Brain pericyte (primary cell): ENCODE measurements at places on chromosomes 2 and 18.

DNA sequence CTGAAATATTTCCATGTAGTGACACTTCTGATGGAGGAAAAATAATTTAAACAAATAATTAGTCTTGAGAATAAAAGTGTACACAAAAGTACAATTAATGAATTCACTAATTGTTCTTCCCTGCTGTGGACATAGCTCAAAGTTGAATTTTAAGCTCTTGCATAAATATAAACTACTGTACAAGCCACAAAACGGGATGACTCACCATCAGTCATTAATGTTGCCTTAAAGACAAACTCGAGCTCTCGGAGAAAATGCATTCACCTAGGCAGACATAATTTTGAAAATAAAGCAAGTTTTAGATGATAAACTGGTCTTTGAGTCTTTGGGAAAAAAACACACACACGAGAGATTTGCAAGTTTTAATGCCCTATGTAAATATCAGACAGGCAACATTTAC lies 436.4 kb downstream of the ZNF521 start:
- DNase-seq, result no peak

DNA sequence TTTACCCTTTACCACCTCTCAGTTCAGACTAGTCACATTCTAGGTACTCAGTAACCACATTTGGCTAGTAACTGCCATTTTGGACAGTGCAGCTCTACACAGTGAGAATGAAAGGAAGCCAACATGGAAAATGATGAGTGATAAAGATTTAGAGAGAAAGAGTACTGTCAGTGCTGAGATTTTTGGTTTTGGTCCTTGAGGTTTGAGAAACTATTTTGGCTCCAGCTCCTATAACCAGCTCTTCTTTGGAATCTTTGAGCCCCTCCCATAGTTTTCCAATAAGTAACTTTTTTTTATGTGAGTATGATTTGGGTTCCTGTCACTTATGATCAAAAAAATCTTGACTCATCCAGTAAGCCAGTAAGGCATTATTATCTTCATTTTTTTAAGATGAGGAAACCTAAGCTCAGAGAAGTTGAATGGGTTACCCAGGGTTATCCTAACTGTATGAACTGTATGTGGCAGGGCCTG lies 173.0 kb downstream of the BABAM2 start:
- no peak for DNase-seq

DNA sequence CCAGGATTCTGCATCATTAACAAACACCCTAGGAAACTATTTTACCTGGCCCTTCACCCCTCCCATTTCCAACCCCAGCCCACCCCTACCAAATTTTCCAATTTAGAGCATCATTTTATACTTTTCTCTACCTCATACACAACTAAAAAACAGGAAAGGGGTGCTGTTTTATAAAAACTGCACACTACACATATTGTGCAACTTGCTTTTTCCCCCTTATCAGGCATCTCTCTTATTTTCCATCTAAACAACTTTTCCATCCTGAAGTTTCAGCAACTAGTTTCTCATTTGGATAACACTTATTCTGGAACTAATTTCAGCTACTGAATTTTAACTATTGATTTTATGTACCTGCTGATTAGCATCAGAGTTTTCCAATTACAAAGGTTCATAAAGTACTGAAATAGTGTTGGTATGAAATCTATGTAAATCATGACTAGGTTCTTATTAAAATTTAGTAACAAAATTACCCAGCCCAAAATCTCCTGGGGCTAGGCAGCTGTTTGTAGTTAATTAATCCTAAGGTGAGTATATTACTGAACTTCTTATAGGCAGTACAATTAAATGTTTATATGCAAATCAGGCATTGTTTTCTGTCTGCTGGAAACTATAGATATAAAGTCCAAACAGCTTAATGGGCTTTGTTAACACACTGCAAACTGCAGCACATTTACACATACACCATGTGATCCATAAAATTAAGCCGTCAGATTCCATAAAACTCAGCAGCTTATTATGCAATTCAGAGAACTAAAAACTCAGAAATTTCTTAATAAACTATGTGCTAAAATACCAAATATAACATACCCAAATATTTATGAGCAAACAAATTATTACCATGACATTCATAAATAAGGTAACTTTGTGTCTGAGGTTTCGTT lies 7.9 kb downstream of the SF3B1 start:
- no peak for DNase-seq

GRCh38 chr2:112585873-112586464 lies 1.6 kb downstream of the CHCHD5 start:
- no peak for DNase-seq

DNA sequence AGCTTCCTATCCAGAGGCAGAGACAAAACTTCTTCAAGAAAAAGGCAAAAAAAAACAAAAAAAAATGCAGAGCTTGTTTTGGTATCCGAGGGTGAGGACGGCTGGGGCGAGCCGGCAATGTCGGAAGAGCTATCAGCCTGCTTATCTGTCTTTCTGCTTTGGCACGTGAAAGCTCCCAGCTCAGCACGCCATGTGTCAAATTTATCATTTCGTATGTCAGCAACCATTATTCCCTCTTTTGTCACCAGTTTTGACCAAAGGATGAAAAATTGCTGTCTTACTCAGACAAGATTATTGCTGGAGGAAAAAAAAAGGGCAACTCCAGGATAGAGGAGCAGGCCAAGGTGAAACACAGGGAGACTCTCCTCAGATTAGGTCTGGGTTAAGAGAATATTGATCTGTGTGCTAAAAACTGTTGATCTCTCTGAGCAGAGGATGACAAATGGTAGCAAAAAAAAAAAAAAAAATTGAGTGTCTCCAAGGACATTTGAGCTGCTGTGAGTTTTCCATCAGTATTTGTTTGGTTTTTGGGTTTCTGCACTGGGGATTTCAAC lies 532.0 kb upstream of the POU3F3 start:
- no peak for DNase-seq

- DNase-seq, result no peak
These were observed 2.5 kb upstream of the SMIM21 start for GRCh38 chr18:75429975-75430374.

DNA sequence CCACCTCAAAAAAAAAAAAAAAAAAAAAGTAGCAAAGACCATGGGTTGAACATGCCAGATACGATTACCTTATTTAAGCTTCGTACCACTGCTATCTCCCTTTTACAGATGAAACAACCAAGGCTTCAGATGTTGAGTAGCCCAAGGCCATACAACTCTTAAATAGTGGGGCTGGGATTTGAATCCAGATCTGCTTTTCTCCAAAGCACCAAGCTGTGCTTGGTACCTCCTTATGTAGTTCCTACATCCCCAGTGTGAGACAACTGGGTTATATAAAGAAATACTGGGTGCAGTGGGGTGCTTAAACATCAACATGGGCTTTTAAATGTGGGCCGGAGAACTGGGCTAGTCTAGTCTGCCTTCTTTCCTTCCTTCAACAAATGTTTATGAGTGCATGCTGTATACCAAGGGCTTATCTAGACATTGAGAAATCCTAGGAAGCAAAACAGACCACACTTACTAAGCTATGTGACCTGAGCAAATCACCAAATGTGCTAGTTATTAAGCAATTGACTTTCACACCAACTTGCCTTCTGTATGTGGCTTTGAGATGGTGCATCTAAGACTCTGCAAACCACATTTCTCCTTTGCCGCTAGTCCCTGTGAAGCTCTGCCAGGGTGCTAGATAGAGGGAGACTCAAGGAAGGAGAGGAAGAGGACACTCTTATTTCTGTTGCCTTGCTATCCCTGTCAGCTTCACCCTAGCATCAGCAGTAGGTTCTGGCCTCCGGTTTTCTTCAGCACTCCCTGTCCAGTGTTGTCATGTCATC lies 206.8 kb upstream of the FBXO11 start:
- no peak for DNase-seq

DNA sequence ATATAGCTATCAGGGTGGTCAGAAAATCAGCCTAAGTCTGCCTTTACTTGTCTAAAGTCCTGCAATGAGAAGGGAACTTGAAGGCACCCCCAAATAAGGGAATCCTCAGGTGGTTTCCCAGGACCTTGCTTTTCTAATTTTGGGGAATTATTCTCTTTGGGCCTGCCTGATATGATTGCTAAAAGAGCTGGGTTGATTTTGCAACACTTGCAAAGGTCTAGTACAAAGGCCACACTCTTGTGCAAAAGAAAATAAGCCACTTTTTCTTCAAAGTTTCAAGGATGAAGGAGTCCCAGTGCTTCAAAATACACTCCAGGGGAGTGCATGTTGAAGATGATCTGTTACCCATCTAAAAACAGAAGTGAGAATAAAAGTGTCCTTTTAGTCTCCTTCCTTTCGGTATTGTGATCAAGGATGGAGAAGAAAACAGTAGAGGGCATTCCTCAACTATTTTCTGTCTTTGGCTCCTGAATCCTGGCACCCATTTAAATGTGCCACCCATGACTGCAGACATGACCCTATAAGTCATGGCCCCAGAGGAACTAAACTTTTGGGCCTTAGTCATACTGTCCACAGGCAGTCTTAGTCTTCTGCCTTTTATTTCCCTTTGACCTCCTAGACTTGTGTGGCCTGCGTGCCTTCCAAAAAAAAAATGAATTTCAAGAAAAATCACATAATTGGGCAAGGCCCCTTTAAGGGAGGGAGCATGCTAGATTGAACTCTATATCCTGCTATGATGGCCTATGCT lies 5.1 kb downstream of the SULT1C3 start:
- no peak for DNase-seq

GRCh38 chr2:219520079-219520478 lies 5.8 kb downstream of the ASIC4 start:
- DNase-seq, result no peak

DNA sequence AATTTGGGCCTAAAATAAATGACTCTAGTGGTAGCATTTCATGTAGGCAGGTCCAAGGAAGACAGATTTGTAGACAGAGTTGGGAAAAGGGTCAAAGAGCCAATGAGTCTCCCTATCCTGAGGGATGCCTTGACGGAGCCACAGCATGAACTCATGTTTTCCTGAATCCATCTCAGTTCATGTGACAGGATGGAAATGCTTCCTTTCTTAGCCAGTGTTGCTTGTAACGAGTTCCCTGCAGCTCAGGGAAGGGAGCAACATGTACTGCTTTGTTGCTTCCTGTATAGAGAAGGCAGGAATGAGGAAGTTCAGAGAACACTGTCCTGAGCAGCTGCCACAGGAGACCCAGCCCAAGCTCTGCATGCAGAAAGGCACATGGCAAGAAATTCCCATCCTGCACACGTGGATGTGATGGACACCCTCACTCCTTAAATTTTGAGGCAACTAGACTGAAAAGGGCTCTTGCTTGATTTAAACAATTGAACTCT lies 27.9 kb downstream of the TMEM17 start:
- DNase-seq, result no peak

DNA sequence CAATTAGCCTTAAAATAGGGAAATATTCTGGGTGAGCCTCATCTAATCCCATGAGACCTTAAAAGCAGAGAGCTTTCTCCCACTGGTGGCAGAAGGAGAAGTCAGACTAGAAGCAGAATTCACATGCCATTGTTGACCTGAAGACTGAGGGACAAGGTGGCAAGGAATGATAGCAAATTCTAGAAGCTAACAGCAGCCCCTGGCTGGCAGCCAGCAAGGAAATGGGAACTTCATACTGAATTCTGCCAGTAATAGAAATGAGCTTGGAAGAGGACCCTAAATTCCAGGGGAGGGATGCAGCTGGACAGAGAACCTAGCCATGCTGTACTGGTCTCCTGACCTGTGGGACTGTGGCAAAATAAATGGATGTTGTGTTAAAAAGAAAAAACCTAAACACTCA lies 19.5 kb downstream of the B3GNT7 start:
- DNase-seq, result no peak

GRCh38 chr2:109164739-109165221 lies 35.8 kb downstream of the SH3RF3 start:
- DNase-seq, result no peak

DNA sequence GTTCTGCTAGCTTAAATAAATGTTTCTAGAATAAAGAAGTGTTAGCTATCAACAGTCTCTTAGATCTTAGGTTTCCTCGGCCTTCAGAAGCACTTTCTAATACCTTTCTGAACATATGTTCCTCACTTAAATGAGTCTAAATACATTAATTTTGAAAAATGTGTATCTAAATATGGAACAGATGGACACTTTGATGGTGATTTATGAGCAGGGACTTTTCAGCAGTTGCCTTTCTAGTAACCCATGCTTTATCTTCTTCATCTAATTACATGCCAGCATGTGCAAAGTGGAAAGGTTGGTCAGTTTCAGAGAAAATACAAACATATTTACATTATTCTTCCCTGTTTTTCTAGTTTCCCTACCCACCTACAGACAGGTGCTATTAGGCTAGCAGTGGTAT lies 797.0 kb upstream of the CHAC2 start:
- DNase-seq, result no peak

DNA sequence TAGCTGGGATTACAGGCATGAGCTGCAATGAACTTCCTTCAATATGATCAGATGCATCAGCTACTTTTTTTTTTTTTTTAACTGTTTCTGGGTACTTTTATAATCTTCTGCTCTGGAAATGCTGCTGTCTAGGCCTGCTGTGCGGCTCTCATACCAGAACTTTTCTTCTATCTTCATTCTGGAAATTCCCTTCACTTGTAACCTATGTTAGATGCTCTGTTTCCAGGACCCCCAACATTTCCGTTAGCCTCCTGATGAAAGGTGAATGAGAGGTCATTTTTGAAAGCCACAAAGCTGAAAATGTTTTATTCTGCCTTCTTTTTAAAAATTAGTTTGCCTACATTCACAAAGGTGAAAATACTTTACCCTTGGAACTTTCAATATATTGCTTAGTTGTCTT lies 8.6 kb downstream of the AGFG1 start:
- no peak for DNase-seq

DNA sequence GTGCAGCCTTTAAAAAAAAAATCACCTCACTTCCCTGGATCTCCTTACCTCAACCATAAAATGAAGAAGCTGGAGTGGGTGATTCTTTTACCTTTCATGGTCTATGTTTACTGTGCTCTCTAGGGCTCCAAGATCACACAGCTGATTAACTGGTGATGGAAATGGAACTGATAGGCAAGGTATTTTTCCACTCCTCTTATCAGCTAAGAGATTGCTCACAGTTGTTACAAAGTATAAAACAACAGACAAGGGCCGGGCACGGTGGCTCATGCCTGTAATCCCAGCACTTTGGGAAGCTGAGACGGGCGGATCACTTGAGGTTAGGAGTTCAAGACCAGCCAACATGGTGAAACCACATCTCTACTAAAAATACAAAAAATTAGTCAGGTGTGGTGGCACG lies 14.5 kb downstream of the RPS27A start:
- no peak for DNase-seq

GRCh38 chr18:68467957-68468356 lies 247.0 kb downstream of the TMX3 start:
- no peak for DNase-seq

- no peak for DNase-seq
These were observed 7.7 kb downstream of the CYP1B1 start for GRCh38 chr2:38068234-38068633.

GRCh38 chr18:48295586-48296311 lies 113.4 kb downstream of the ZBTB7C start:
- DNase-seq, result no peak

GRCh38 chr2:204725693-204726360 lies 180.6 kb downstream of the PARD3B start:
- no peak for DNase-seq

DNA sequence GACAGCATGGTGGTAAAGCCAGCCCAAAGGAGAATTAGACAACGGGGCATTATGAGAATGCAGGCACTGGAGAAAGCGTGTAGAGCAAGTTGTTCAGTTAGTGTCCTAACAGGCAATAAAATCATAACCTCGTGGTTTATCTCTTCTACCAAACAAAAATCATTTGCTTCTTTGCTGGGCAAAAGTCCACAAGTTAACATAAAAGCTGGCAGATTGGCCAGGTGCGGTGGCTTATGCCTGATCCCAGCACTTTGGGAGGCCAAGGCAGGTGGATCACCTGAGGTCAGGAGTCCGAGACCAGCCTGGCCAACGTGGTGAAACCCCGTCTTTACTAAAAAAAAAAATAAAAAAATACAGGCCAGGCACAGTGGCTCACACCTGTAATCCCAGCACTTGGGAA lies 364.1 kb downstream of the SETBP1 start:
- no peak for DNase-seq
